Natural killer cell (primary cell): ENCODE measurements at places on chromosomes 3 and 15.

GRCh38 chr3:90136456-90137191 is 1029.2 kb downstream of the EPHA3 start:
- no peak overlapping the region for H3K4me3 ChIP-seq
- no peak overlapping the region for H3K27ac ChIP-seq
- H3K27me3 ChIP-seq: no peaks in the 10 kb centered on the region
- H3K4me1 ChIP-seq: no peaks in the 10 kb centered on the region

DNA sequence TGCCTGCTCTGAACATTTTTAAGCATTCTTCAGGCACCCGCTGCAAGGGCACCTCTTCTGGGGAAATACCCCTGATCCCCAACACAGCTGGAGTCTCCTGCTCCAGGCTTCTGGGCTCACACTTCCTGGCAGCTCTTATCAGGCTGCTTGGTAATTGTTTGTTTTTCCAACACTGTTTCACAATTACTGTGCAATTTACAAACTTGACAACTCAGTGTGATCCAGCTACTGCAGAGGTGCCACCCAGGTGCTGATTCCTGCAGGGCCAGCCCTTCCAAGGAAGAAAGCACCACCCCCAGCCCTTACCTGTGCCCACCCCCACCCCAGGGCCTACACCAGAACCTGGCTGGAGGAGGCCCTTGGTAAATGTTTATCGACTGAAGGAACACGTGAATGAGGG is 66.5 kb downstream of the MAGEF1 start:
- H3K27me3 ChIP-seq: no peaks in the 10 kb centered on the region
- no peaks in the 10 kb centered on the region for H3K36me3 ChIP-seq
- no peak overlapping the region for H3K27ac ChIP-seq
- H3K4me1 ChIP-seq: no peaks in the 10 kb centered on the region
- DNase-seq: no peak
- no peak overlapping the region for H3K4me3 ChIP-seq

GRCh38 chr3:168548719-168549118 is 453.0 kb upstream of the GOLIM4 start:
- no peaks in the 10 kb centered on the region for H3K27me3 ChIP-seq
- no peak overlapping the region for H3K4me3 ChIP-seq
- H3K27ac ChIP-seq: no peak overlapping the region
- no peaks in the 10 kb centered on the region for H3K4me1 ChIP-seq
- no peak for DNase-seq
- no peaks in the 10 kb centered on the region for H3K36me3 ChIP-seq

DNA sequence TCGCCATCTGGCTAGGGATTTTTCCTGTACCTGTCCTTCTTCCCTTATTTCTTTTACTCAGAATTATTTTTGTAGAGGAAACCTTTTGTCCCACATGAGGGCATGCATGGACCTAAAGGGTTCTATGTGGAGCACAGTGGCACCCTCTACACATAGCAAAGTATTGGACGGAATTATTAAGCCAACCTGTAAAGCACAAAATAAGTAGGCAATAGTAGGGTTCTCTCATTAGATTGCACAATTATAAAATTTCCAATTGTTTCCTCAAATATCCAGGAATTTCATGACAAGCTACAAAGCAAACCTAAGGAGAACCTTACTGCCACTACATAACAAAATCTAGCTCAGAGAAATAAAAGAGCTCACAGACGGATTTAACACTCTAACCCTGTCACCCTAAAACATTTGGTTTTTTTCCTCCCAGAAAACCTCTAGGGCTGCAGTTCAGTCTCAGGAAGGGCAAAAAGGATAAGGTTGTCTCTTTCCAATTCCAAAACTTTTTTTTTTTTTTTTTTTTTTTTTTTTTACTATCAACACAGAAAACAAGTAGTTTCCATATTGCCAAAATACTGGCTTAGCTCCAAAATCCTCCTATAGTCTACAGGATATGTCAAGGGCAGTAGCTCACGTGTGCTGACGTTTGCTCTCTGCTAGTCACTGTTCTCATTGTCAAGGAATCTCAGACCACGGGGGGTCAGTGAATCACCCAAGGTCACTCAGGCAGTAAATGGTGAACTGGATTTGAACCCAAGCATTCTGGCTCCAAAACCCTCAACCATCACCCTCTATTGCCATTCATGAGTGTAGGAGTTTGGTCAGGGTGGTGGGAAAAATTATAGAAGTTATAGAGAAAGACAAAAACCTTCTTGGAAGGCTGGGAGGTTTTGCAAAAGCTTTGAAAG is 52.3 kb downstream of the NCEH1 start:
- H3K4me3 ChIP-seq: no peak overlapping the region
- no peak for DNase-seq
- peak overlapping the region; percentile 24 for H3K27ac ChIP-seq

- H3K36me3 ChIP-seq: no peaks in the 10 kb centered on the region
- H3K27me3 ChIP-seq: no peaks in the 10 kb centered on the region
- H3K4me1 ChIP-seq: no peaks in the 10 kb centered on the region
Measured at GRCh38 chr15:71333136-71333700, 217.9 kb downstream of the THSD4 start.

DNA sequence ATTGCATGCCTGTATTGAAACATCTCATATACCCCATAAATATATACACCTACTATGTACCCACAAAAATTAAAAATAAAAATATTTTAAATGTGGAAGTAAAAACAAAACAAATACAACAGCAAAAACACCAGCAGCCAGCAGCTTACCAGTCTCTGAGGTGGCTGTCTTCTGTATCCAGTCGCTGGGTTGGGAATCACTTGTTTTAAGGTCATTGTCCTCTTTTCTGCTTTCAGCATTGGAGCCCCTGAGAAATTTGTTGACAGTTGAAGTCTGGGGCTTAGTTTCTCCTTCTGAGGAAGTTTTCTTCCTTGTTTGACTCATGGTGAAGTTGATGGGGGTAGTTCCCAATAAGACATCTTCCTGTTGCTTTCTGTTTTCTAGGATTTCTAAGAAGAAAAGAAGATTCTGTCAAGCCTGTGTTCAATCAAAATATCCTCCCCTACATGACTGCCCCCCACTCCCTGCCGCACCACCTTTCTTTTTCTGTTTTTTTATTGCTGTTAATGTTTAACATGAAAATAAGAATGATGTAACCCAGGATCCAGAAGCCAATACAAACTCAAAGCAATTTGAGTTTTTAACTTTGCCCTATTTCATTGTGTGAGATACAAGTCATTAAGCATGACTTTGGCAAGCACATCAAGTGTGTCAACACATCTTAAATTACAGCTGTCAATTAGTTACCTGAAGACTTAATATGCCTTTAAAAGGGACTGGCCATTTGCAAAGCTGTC is at the start of gene LRRC31:
Gene LRRC31 (minus strand): TSS at position 452 of the 737 bp plus-strand sequence. CDS start 128 bp downstream, at position 324.
- H3K4me3 ChIP-seq: no peak within 1 kb of the TSS
- H3K4me1 ChIP-seq: no peaks in the 10 kb centered on the region
- no peaks in the 10 kb centered on the region for H3K27me3 ChIP-seq
- H3K36me3 ChIP-seq: no peaks in the 10 kb centered on the region
- H3K27ac ChIP-seq: no peak within 1 kb of the TSS

GRCh38 chr15:89107984-89108383 is 19.7 kb downstream of the ABHD2 start:
- no peaks in the 10 kb centered on the region for H3K27me3 ChIP-seq
- peaks cover 15% of the 10 kb centered on the region for H3K36me3 ChIP-seq
- no peak for DNase-seq
- H3K4me1 ChIP-seq: peaks cover 27% of the 10 kb centered on the region

GRCh38 chr3:194384156-194384555 is 14.6 kb upstream of the LRRC15 start:
- no peak overlapping the region for H3K4me3 ChIP-seq
- no peaks in the 10 kb centered on the region for H3K36me3 ChIP-seq
- DNase-seq: no peak
- no peaks in the 10 kb centered on the region for H3K4me1 ChIP-seq
- no peak overlapping the region for H3K27ac ChIP-seq
